B cell (primary cell): ENCODE measurements at places on chromosomes 16 and 17.

- DNase-seq: no peak
Measured at GRCh38 chr17:57785022-57785421, 39.9 kb upstream of the CCDC182 start.

- no peak for DNase-seq
Measured at GRCh38 chr16:86553356-86553755, 1.7 kb downstream of the MTHFSD start.

DNA sequence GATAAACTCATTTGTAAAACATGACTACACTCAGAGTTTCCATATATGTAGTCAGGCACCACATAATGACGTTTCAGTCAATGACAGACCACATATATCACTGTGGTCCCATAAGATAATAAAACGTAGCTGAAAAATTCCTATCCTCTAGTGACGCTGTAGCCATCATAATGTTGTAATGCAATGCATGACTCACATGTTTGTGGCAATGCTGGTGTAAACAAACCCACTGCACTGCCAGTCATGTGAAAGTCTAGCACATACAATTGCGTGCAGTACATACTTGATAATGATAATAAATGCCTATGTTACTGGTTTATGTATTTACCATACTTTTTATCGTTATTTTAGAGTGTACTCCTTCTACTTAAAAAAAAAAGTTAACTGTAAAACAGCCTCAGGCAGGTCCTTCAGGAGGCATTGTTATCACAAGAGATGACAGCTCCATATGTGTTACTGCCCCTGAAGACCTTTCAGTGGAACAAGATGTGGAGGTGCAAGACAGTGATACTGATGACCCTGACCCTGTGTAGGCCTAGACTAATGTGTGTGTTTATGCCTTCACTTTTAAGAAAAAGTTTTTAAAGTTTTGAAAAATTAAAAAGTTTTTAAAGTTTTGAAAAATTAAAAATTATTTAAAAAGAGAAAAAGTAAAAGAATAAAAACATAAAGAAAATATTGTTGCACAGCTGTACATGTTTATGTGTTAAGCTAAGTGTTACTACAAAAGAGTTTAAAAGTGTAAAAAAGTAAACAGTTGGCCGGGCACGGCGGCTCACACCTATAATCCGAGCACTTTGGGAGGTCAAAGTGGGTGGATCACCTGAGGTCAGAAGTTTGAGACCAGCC lies 9.0 kb downstream of the STAT5B start:
- DNase-seq: no peak

- DNase-seq: no peak
Measured at GRCh38 chr17:28944862-28945741, 6.2 kb downstream of the PHF12 start.

DNA sequence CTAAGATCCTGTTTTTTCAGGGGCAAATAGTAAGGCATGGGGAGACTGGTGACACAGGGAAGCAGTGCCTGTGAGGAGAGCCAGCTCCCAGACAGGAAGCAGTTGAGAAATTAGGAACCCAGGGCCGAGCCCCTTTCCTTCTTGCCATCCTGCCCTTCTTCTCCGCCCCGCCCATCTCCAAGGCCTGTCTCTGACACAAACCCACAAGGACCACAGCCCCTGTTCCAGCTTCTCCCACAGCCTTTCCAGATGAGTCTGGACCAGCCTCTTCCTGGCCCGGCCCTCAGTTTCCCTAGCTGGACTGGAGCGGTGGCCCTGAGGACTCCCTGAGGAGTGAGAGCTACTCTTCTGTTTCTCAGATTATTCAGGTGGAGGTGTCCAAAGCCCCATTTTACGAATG lies 9.9 kb downstream of the CCDC102A start:
- no peak for DNase-seq

GRCh38 chr16:4664538-4665418 lies 28.6 kb upstream of the NUDT16L1 start:
- DNase-seq: peak; percentile 62

DNA sequence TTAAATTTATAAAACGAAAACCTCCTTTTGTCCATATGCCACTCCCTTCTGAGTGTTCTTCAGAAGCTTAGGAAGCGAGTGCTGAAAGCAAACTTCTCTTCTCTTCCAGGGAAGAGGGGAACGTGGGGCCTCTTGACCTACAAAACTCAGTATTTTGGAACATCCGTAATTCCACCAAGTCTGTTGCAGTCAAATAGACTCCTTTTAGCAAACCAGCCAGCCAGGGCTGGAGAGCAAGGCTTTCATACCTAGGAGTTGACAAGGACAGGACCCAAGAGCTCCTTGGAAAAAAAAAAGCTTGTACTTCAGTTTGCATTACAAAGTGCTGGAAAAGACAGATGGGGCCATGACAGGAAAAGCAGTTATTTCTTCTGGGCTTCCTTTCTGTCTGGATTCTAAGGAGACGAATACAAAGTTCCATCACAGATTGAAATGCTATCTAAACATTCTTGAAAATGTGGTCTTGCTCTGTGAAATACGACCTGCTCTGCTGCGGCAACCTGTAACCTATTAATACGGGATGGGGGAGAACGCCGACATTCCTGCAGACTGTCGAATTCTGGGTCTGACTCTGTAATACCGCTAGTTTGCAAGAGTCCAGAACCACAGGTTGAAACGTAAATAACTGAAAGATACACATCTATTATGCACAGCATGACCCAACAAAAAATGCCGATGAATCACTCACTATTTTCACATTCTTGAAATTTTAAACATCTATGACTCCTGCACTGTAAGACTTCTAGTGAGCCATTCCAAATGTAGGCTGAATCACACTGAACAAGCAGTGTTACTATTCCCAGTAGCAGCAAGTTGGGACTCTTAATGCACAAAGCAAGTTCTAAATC lies 20.6 kb downstream of the VPS53 start:
- DNase-seq: no peak

DNA sequence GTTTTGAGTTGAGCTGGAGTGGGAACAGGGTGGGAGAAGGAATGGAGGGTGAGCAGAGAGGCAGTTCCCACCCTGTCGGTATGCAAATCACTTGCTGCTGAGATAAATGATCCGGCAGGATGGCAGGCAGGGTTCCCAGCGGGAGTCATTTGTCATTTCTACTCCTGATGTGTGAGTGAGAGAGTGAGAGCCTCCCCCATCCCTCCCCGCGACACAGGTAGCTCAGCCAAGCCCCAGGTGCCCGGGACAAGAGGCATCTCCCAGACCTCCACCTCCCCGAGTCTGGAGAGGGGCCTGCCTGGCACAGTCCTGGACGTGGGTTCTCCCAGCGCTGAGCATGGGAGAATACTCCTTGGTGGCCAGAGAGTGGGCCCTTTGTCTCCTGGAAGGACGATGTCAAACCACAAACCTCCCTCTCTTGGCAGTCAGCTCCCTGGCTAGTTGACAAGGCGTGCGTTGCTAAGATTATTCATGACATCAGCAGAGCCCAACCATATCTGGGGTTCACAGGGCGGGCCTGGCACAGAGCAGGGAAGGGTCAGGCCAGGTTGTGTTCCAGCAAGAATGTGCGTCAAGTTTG lies 33.7 kb upstream of the TNRC6C start:
- DNase-seq: no peak

DNA sequence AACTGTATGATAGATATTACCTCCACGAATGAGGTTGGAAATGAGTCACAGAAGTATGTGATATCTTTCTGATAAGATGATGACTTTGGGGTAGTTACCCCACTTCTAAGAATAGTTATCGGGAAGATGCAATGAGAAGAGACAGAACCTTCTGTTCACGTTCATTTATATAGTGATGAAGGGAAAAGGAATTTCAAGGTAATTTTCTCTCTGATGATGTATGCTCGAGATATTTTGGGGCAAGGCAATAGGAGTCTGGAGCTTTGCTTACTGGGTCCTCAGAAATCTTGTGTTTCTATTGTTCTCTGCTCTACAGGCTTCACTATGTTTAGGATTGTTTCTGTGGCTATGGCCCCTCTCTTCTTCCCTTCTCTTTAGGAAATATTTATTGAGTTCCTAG lies 1389.6 kb downstream of the CDH8 start:
- DNase-seq: no peak

GRCh38 chr17:76027159-76027839 lies at the start of gene EVPL:
TSS of gene EVPL (minus strand) at chr17:76027306. CDS start at chr17:76027198, 108 bp downstream.
- no peak for DNase-seq

GRCh38 chr16:642189-643049 lies 791 bp downstream of the MCRIP2 start:
- peak; percentile 61 for DNase-seq

- DNase-seq: peak; percentile 36
Measured at GRCh38 chr16:27242868-27243590, 25.5 kb downstream of the NSMCE1 start.

- DNase-seq: no peak
Measured at GRCh38 chr17:19979917-19980770, 2.5 kb upstream of the AKAP10 start.

DNA sequence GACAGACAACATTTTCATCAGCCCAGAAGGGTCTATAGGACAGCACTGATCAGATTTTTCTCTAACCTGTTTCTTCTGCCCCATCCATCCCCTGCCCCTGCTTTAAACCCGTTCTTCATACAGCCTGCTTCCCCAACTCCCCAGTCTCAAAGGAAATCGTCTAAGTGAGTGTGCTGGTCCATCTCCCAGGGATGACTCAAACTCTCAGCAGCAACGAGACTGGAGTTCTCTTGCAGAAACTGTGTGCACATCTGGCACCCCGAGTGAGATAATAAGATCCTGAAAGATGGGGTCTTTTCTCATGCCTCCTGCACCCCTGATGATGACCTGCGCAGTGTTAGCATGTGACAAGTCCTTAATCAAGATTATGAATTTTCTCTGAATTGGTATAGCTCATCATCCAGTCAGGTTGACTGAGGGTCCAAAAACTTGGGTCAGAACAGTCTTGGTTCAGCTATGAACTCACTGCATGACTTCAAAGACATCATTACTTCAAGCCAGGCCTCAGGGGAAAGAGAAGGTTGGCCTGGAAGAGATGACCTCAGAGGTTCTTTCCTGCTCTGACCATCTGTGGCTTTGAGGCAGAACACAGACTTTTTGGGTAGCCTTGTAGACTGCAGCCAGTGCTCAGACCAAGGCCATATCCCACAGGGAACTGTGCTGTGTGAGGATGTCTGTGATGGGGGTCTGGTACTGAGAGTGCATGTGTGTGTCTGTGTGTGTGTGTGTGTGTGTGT lies 117.9 kb downstream of the SPACA3 start:
- DNase-seq: no peak

DNA sequence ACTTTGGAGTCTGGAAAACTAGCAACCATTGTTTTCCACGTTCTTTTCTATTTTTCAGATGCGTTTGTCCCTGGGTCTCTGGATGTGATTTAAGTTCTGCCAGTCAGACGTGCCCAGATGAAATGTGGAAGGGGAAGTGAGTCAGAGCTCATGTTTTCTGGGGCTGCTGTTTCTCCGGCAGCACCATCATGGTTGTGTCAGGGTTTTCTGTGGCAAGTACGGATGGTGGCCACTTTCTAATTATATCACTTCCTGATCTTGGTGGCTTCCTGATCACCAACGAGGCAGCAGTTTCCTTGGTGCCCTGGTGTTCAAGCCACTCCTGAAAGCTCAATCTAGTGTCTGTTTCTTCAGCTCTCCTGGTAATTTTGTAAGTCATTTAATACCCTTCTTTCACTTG lies 31.4 kb upstream of the PMFBP1 start:
- DNase-seq: peak; percentile 42

GRCh38 chr16:24975428-24975889 lies 39.7 kb downstream of the ARHGAP17 start:
- peak; percentile 51 for DNase-seq

GRCh38 chr16:81808933-81809480 lies 29.9 kb downstream of the PLCG2 start:
- DNase-seq: peak; percentile 91

DNA sequence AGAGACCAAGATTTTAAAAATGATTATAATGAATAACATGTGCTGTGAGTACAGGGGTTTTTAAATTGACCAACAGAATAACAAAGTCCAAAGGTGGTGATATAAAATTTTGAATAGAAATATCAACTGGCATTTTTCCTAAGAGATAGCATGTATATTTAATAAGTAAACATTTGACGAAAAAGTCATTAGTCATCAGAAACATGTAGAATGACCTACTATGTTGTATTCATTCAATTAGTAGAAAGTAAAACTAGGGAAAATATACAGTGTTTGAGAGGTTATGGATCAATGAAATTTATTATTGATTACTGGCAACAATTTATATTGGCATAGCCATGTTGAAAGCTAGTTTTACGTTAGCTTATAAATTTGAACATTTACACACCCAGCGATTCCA lies 30.6 kb upstream of the CNTNAP4 start:
- no peak for DNase-seq
